ENCODE measurements at places on chromosomes 4 and X.

DNA sequence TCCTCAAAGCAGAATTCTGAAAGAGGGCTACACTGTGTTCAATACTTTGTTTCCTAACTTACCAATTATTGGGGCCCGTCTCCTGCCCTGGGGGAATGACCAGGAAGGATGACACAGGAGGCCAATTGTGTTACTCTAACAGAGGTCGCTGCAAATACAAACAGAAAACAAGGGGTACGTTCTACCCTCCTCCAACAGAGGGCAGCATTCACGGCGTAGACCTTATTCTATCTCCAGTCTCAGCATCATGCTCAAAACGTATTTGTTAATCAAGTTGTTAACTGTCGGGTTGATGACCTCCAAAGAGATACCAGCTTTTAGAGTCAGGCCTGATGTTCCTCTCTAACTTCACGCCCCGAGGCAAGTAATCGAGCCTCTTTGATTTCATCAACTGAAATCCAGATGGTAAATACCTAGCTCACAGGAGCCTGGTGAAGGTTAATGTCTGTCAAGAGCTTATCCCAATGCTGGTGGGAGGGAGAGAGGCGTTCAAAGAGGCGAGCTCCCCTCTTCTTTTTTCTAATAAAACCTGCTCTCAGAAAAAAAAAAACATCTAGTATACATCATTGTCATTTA is 181.0 kb upstream of the KCNIP4 start:
- no peak for DNase-seq

- DNase-seq: peak; percentile 20
Observed at GRCh38 chrX:57286507-57287251, at the start of gene FAAH2. Gene FAAH2, plus strand, starts transcription at chrX:57286706. Its CDS starts 120 bp downstream, at chrX:57286826.

GRCh38 chr4:11732155-11732554 is 303.5 kb upstream of the HS3ST1 start:
- no peak for DNase-seq

DNA sequence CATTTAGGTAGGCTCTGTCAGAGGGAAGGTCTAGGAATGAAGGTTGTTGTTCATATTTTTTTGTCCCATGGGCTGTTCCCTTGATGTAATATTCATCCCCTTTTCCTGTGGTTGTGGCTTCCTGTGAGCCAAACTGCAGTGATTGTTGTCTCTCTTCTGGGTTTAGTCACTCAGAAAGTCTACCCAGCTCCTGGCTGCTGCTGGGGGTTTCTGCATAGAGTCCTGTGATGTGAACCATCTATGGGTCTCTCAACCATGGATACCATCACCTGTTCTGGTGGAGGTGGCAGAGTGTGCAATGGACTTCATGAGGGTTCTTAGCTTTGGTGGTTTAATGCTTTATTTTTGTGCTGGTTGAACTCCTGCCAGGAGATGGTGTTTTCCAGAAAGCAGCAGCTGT is 122.8 kb downstream of the ZC4H2 start:
- no peak for DNase-seq

- DNase-seq: no peak
Observed at GRCh38 chr4:5019274-5019673, at the start of gene CYTL1. Gene CYTL1, minus strand, starts transcription at chr4:5019458. Its CDS starts 13 bp downstream, at chr4:5019445.

- DNase-seq: no peak
Observed at GRCh38 chr4:146640021-146640464, 1.4 kb downstream of the POU4F2 start.

DNA sequence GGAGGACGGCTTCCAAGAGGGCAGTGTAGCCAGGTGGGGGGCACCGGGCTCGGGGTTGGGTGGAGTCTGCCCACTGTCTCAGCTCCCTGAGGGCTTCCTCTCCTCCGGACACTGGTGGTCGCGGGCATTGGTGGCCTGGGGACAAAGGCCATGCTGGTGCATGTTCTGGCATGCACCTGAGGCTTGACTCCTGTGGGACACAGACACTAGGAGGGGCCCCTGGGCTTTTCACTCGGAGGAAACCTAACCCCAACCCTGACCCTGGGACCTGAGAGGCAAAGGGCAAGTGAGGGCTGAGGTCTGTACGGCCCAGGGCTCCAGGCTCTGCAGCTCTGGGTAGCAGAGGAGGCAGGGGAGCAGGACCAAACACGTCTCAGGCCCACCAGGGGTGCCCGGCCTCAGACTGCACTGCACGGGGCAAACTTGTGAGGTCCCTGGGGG is 22.3 kb upstream of the FGFR3 start:
- no peak for DNase-seq

- peak; percentile 92 for DNase-seq
Observed at GRCh38 chr4:186037692-186038658, 31.0 kb upstream of the TLR3 start.

- no peak for DNase-seq
Observed at GRCh38 chrX:19752043-19752442, 135.4 kb downstream of the SH3KBP1 start.

- DNase-seq: no peak
Observed at GRCh38 chr4:156972379-156973015, 898 bp upstream of the PDGFC start.
